ENCODE measurements at places on chromosomes 3 and 15.

GRCh38 chr3:64903006-64903405 lies 215.2 kb upstream of the ADAMTS9 start:
- DNase-seq: no peak

GRCh38 chr15:34214135-34214534 lies 4.2 kb upstream of the KATNBL1 start:
- no peak for DNase-seq

DNA sequence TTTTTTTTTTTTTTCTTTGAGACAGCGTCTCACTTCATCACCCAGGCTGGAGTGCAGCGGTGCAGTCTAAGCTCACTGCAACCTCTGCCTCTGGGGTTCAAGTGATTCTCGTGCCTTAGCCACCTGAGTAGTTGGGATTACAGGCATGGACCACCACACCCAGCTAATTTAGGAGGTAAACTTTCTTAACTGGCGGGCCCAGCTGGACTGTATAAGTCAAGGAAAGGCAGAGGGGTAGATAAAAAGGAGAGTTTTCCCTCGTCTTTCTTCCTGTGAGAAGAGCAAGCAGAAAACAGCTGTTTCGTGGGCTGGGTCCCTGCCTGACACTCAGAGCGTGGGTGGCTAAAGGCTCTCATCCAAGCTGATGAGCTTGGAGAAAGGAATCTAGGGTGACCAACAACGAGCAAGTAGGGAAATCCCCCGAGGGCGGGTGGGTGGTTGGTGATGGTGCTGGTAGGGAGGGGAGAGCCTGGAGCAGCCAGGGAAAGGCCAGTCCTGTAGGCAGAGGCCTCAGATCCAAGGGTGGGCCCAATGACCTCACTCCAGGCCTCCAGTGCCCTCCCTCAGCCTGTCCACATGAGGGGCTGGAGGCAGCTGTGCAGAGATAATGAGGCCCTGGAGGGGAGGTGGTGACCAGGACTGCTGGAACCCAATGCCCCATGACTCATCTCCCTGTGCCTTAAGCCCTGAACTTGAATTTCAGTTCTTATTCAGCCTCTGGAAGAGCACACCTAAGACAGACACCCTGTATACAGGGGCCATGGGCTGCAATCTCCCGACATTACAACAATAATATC lies 43.1 kb upstream of the LIMD1 start:
- peak; percentile 87 for DNase-seq

DNA sequence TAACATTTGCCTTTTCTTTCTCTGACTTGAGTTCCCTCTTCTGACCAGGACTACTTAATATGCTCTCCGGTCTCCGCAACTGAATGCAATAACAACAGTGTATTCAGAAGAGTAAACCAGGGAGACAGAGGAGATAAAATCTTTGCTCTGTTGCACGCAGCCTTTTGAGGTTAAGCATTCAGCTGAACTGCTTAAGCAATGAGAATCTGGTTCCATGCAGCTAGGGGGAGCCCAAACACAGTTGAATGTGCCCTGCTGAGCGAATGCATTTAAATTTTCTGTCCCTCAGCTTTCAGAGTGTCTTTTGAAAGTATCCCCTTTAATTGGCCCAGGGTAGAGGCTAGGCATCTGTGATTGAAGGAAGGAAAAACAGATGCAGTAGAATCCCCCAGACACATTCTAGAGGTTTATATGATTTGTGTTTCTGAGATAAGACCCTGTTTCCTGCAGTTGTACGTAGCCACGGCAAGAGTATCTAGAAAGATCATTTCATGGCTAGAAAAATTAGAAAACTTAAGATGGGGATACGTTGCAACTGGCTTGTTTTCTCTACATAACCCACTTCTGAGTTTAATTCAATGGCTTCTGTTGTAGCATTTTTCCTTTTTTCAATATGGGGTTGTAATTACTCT lies 309.6 kb downstream of the TUSC7 start:
- DNase-seq: peak; percentile 30

DNA sequence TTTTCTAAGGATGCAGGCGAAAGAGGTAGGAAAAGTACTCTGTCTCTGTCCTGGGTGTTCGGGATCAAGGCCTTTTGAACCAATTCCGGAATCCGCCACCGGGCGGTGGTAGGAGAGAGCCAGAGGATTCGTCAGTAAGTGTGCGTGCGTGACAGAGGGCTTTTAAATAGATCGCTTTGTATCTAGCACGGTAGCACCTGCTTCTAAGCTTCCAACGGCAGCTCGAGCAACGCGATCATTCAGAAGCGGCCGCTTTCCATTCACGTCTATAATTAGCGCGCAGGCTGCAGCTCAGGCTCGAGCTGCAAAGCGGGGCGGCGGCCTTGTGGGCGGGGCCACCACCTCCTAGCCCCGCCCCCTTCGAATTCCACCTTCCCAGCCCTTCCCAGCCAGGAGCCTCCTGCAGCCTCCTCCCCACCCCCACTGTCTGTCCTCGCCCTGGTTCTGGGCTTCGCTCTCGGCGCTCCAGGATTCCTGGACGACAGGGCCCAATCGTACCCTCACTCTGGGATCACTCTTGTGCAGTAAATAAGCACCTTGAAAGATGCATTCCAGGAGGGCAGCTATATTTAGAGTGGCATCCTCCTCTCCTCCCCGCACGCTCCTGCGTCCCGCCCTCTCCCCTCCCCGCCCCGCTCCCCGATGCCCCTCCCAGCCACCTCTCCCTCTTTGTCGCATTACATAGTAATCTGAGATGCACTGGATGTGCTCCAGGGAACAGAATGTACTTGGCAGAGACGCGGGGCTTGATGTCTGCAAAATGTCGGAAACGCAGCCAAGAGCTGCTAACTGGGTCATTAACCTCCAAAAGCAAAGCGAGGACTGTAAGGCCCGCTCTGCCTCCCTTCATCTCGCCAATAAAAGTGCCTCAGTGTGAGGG lies 224.1 kb upstream of the TPRG1 start:
- peak; percentile 96 for DNase-seq

GRCh38 chr15:64337761-64338160 lies 18.2 kb downstream of the CSNK1G1 start:
- DNase-seq: no peak

DNA sequence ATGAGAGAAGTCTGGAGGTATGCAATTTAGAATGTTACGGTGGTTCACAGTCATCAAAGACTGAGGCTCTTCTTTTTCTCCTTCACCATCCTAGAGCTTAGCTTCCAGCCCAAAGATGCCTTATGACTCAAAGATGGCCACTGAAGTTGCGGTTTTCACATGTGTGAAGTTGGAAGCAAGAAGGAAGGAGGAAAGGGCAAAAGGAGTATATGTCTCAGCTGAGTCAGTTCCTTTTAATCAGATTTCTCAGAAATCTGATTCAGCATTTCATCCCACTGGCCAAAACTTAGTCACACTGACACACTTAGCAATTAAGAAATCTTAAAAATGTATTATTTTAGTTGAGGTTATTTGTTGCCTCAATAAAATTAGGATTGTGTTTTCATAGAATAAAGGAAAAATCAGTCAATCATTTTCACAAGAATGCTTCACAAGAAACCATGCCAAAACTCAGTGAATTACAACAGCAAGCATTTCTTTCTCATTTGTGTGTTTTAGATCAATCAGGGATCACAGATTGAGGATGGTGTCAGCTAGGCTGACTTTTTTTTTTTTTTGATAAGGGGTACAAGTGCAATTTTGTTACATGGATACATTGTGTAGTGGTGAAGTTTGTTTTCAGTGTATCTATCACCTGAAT lies 211.1 kb upstream of the GADL1 start:
- DNase-seq: no peak

- DNase-seq: no peak
These were observed 922.2 kb downstream of the ROBO1 start for GRCh38 chr3:78845605-78846004.

- no peak for DNase-seq
These were observed 46.2 kb upstream of the ATG7 start for GRCh38 chr3:11226042-11226370.

- no peak for DNase-seq
These were observed 64.7 kb upstream of the SEC22A start for GRCh38 chr3:123137001-123137400.

DNA sequence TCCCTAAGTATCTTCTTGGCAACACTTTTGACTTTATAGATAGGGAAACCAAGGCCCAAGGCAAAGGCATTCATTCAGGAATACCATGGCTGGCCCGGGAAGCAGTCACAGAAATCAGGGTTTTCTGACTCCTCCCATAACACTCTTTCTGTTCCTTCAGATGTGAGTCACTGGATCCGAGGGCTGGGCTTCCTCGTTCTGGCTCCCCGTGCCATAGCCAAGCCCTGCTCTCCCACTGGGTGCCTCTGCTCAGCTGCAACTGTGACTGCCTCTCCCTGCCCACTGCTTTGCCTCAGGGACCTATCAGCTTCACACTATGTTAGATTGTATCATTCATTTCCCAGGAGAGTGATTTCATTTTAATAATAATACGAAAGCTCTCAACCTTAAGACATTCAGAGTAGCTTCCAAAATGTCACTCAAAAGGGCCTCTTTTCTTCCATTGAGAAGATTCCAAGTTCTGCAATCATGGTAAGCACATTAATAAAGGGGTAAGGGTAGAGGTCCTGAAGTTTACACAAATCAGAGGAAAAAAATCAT lies 50.2 kb downstream of the GABRB3 start:
- DNase-seq: no peak

- no peak for DNase-seq
These were observed 26.4 kb upstream of the HERC1 start for GRCh38 chr15:63860155-63860554.

- no peak for DNase-seq
These were observed 129.5 kb upstream of the BHLHE40 start for GRCh38 chr3:4849739-4850138.

DNA sequence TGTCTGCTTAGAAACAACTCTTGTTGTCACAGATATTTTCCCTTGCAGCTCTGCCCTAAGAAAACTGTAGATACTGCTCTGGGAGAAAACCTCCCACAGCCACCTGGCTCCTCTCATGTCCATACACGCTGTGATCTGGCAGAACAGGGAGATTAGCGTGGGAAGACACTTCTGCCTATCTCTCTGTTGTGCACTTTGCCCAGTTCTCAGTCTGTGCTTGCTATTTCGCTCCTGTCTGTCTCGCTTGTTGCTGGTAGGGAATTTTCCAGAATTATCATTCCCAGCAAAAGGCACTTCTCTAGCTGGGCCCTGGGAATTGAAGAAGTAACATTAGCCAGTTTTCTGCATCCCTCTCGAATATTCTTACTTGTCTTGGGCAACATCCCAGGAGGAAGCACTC lies 8.1 kb upstream of the GATM start:
- DNase-seq: no peak

DNA sequence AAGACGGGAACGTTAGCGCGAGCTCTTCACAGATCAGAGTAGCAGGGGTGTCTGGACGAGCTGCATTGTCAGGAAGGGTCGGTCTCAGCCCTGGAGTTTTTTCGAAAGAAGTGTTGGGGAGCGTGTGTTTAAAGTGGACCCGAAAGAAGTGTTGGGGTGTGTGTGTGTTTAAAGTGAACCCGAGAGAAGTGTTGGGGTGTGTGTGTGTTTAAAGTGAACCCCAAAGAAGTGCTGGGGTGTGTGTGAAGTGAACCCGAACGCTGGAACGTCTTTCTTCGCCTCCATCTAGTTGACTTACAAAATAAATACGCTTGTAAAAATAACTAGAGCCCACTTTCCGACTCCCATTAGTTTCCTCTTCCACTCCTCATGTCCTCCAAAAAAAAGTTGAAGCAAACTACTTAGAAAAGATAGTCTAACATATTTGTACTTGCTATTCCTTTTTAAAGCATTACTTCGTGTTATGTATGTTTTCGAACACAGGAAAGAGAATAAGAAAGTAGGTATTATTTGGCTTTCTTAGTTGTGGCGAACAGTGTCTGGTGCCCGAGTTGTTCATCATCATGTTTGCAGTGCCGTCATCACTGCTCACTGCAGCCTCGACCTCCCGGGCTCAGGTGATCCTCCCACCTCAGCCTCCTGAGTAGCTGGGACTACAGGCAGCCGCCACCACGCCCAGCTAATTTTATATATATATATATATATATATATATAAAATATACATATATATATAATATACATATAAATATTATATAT lies 1.0 kb downstream of the LRCH3 start:
- no peak for DNase-seq

DNA sequence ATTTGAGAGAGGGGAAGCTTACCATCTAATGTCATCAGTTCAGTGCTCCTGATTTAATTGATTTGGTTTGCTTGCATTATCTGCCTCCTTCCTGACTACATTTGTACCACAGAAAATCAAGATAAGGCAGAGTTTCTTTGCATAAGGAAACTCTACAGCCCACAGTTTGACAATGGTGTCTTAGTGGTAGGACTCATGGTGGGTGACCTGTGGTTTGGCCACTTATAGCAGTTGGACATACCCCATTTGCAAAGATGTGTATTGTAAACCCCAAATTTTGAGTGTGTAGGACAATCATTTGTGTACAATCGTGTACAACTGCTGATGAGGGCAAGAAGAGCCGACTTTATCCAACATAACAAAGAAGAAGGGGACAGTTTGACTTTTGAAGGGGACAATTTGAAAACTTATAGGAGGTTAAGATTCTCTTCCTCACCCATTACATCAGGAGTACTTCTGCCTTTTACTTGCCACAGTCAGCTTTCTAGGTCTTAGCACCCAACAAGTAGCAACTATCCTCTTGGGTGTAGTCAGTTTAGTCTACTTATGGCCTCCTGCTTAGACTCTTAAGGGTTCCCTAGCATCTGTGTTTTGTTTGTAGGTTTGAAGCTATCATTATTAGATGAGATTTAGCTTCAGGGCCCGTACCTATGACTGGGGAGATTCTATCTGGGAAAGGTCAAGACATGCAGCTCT lies 6.2 kb downstream of the TGFBR2 start:
- no peak for DNase-seq

- no peak for DNase-seq
These were observed 16.1 kb downstream of the CASR start for GRCh38 chr3:122199552-122199951.

- no peak for DNase-seq
These were observed 61.6 kb upstream of the CTNNB1 start for GRCh38 chr3:41137686-41138111.

GRCh38 chr15:81296186-81296585 lies 27.8 kb downstream of the STARD5 start:
- DNase-seq: no peak

- no peak for DNase-seq
These were observed 44.9 kb downstream of the EPHB1 start for GRCh38 chr3:134839990-134840389.

GRCh38 chr3:25460751-25461150 lies 32.7 kb downstream of the RARB start:
- no peak for DNase-seq

GRCh38 chr3:54600441-54601204 lies 327.2 kb downstream of the LRTM1 start:
- DNase-seq: no peak

GRCh38 chr15:64743691-64744090 lies 31.7 kb downstream of the RBPMS2 start:
- no peak for DNase-seq

GRCh38 chr15:34591306-34591705 lies 7.9 kb upstream of the GOLGA8B start:
- DNase-seq: no peak

GRCh38 chr3:186283096-186283495 lies 78.9 kb downstream of the DGKG start:
- no peak for DNase-seq
